Osteocyte (in vitro differentiated cells): ENCODE measurements at places on chromosomes 13 and 19. TPM values are rescaled to one million over a fixed set of nuclear protein-coding genes. Genes with fewer than 3 reads are reported as not detected.
A peak's percentile ranks its signal among the peaks of the same experiment; 100 is the strongest.

DNA sequence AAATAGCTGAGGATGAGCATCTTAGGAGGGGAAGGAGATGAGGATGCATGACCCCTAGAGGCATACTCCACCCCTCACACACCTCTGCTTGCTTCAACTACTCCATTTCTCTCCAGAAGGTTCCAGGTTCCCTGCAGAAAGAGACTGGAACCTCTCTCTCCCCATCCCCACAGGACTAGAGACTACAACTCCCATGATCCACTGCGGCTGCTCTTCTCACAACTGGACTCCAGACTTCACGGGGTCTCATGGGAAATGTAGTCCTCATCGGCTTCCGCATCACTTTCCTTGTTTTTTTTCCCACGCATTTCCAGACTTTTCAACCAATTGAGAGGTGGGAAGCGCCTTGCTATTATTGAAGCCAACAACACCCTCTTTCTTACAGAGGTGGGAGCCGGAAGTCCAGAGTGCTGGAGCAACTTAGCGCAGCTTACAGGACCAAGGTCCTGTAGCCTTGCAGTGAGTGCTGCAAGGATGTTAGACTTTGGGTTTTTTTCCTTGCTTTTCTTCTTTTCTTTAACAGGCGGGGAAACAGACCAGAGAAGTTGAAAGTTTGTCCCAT, 13.9 kb upstream of the CACNG6 start:
- no peak for DNase-seq

DNA sequence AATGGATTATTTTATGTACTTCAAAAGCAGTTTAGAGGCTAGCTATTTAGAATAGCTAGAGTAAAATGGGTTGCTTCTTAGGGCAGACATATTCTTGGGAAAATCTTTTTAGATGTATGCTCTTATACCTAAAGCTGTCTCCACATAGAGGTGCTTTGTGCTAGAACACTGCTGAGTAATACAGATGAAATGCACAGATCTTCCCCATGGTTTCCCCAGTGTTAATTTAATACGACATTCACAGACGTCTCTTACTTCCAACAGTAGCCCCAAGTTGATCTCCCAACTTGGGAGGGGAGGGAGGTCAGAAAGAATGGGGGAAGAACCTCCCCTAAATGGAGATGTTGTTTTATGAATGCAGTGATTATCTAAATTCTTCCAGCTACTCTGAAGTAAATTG, 16.9 kb downstream of the NALCN start:
- no peak for DNase-seq

Gene SIAH3
- total RNA-seq: not detected in 2 replicates

GRCh38 chr19:52343548-52343947, 7.5 kb downstream of the ZNF610 start:
- DNase-seq: no peak

- DNase-seq: no peak
Observed at GRCh38 chr19:4694211-4694987, 24.3 kb upstream of the MYDGF start.

Gene SULT2B1
- total RNA-seq: not detected in 2 replicates

DNA sequence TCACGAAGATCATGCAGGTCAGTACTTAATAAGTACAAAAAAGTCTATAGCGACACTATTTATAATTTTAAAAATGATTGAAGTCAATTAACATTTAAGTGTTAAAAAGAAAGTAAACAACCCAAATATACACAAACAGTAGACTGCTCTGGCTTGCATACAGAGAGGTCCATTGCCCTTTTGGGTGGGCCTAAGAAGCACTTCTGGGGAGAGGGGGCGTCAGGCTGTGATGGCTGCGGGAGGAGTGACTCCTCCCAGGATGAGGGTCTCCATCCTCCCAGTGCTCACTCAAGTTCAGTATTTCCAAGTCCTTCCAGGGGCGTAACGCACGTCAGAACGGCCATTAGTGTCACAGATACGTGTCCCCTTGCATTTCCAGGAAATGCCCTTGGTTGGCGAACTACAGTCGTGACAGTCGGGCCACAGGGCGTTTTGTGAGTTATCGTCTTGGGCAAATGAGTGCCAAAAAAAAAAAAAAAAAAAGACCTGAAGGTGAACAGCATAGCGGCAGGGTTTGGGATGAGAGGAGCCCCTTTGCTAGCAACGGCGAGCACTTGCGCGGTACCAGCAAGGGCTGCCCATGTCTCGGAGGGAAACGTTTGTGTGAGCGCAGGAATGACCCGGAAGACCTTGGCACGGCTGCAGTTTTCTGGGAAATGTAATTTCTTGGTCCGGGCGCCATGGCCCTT, at the start of gene SCGB2B2:
Gene SCGB2B2, minus strand, starts transcription at position 463 of the 689 bp plus-strand sequence. CDS start 82,596 bp downstream, outside the sequence.
- DNase-seq: no peak

DNA sequence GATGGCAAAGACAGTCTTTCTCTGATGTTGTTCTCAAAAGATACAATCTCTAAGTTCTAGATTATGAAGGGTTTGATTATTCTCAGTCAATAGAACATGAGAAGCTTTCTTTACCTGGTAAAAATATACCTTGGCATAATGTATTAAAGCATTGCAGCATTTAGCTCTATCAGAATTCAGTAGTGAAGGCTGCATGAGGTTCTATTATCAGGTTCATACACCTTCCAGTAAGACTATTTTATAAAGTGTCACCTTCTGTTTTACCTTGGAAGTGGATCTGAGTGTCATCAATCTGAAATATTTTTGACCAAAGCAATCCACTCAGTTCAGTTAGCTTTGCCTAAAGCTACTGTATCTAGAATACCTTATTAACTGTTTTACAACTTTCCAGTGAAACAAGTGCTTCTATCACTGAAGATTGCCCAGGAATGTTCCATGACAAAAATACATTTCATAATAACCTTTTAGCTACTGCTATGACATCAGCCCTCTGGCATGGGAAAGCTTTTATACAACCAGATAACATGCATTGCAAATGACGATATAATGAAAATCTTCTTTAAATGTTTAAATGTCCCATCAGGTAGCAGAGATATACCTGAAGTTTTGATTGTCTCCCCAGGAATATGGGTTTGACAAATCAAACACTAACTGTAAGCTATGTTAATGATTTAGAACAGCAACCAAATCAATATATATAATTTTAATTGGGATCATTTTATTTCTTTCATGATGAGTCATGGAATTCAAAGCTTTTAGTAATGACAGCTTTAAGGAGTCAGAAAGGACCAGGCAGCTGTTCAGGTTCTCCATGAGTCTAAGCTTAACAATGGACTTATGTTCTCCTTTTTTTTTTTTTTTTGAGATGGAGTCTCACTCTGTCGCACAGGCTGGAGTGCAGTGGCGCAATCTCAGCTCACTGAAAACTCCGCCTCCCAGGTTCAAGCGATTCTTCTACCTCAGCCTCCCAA, 72.2 kb downstream of the UFM1 start:
- DNase-seq: no peak

GRCh38 chr19:10450853-10451609, 30.7 kb downstream of the PDE4A start:
- DNase-seq: no peak

DNA sequence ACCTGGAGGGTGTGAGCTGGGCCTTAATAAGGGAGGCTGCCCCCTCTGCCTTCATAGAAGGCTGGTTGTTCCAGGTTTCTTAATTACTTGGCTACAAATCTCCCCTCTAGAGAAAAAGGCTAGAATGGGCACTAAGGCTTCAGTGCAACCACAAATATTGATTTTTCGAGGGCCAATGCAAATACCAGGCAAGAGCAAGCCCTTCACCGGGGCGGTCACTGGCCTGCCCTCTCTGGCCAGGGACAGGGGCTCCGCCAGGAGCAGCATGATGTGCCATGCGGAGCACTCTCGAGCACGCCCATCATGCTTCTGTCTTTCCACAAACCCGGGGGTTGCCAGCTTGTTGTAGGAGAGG, 127.8 kb upstream of the SPACA7 start:
- DNase-seq: peak; percentile 57

DNA sequence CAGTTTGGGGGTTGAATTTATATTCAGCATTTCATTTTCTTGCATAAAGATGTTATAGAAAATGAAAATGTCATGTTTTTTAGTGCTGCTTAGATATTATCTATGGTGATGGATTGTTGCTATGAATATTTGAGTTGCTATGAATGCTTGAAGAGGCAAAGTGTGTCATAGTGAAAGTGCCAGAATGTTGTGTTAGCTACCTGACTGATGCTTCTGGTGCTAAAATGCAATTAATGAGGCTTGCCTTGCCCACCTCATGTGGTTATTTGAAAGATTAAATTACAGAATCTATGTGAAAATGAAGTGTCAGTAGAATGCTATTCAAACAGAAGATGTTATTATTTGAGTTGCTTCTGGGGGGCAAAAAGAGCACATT, 62.7 kb upstream of the MYCBP2 start:
- no peak for DNase-seq

DNA sequence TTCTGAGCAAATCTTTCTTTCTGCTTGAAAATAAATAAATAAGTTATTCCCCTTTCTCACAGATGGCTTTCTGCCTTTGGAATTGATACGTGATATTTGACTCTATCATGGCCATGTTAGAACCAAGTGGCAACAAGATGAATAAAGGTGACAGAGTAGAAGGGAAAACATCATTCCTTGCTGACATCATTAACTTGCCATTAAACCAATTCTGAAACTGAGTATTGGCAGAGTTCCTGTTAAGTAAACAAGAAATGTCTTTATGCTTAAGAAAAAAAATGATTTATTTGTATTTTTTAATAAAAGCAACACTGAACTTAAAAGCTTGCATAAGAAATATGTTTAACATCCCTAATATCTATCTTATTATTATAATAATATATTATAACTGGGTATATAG, 828.1 kb downstream of the PCDH9 start:
- DNase-seq: no peak

- no peak for DNase-seq
Observed at GRCh38 chr13:39415008-39415802, 187.8 kb downstream of the LHFPL6 start.

GRCh38 chr19:16283210-16284061, 41.2 kb upstream of the KLF2 start:
- no peak for DNase-seq

DNA sequence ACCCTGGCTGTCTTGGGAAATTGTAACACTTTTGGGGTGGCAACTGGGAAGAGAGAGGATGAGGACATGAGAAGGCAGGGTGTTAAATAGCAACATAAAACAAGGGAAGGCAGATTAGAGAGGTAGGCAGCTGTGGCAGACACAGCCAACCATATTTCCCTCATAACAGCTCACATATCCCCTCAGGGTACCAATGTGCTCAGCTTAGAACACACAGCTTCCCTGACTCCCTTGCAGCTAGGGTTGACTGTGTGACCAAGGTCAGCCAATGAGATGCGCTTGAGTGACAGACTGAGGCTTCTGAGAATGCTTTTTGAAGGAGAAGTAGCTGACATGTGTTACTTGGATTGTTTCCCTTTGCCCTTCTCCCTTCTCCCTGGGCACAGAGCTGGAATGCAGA, 28.8 kb upstream of the SPATA13 start:
- DNase-seq: no peak

DNA sequence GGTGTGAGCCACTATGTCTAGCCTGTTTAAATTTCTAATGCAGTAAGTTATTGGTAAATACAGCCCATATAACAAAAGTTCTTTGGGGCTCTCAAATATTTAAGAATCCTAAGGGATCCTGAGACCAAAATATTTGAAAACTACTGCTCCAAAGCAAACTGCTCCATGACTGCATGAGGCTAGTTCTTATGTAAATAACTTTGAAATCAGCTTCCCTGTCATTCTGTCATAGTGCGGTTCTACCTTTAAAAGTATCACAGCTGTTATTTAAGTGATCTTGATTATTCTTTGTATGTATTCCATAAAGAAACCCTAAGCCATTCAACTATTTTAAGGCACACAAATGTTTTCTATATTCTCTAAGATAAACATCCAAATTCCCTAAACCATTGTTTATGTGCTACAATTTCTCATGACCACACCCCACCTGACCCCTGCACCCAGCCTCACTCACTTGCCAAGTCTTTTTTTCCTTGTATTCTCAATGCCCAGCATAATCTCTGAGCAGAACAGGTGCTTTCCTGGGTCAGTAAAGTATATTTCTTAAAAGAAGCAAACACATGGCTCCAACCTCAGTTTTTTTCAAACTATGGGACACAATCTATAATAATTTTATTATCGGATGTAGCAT, 146.6 kb downstream of the RNF17 start:
- DNase-seq: no peak

DNA sequence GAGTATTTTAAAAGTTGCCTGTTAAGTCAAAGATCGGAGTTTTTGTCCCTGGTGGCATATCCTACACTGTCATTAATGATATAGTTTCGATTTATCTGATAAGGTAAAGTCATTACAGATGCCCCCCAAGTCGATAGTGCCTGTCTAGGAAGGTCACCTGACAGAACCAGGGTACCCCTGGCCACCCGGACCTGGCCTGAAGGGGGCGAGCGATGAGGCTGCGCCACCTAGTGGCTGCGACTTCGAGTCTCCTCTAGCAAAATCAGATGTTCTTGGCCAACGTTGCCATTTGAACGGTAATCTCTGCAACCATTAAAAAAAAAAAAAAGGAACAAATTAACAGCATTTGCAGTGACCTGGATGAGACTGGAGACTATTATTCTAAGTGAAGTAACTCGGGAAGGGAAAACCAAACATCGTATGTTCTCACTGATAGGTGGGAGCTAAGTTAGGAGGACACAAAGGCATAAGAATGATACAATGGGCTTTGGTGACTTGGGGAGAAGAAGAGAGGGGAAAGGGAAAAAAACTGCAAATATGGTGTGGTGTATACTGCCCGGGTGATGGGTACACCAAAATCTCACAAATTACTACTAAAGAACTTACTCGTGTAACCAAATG, 565.1 kb downstream of the LIG4 start:
- peak; percentile 85 for DNase-seq

Gene APLP1
- total RNA-seq: 12.6 and 14.7 TPM in 2 replicates

Gene SIGLEC12
- total RNA-seq: not detected in 2 replicates

DNA sequence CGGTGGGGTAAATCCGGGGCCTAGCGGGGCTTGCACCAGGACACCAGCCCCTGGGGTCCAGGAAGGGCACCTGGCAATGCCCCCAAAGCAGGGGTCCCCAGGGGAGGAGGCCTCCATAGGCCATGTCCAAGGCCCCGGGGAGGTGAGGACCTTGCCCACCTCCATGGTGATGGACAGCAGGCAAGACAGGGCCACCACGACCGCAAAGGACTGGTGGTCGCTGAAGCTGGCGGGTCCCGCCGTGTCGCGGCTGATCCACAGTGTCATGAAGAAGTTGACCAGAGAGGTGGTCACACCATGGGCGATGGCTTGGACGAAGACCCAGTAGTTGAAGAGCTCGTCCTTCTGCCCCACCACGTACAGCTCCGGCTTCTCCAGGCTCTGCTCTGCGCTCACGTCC, 26.8 kb downstream of the ATP8B3 start:
- DNase-seq: no peak

GRCh38 chr19:45125975-45126493, 33.1 kb downstream of the PPP1R37 start:
- DNase-seq: no peak

GRCh38 chr13:73720216-73720840, 413.9 kb downstream of the KLF12 start:
- DNase-seq: no peak

Gene PRX
- total RNA-seq: 5.0 and 5.7 TPM in 2 replicates

Gene SIGLEC7
- not detected in 2 replicates for total RNA-seq

- no peak for DNase-seq
Observed at GRCh38 chr13:62684359-62684758, 1268.7 kb upstream of the PCDH20 start.

GRCh38 chr13:111462221-111462764, 141.9 kb downstream of the TEX29 start:
- no peak for DNase-seq
